ENCODE measurements at places on chromosomes 1 and 21.

DNA sequence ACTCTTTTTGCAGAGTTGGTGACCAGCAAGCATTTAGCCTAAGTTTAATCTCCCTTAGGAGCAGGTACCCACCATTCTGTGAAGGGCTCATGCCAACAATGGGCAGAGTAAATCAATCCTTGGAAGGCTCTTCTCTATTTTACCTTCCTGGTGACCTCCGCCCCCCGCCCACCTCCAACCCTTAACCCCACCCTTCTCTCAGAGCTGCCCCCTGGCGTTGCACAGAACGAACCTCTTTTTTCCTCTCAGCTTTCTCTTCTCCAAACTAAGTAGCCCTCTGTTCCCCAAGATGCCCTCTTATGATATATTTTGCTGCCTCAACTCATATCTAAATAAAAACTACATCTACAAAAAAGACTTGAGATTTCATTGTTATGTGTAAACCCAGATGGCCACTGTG lies 186.8 kb downstream of the SEC16B start:
- DNase-seq: no peak

GRCh38 chr1:32345289-32345827 lies 9.3 kb upstream of the MARCKSL1 start:
- DNase-seq: no peak

GRCh38 chr1:78586572-78586971 lies 33.7 kb upstream of the IFI44L start:
- no peak for DNase-seq

- DNase-seq: no peak
These were observed 10.6 kb upstream of the SYT14 start for GRCh38 chr1:209927466-209927865.

- no peak for DNase-seq
These were observed 65.7 kb downstream of the ST6GALNAC3 start for GRCh38 chr1:76140227-76140626.

- no peak for DNase-seq
These were observed 6.9 kb upstream of the PTGFRN start for GRCh38 chr1:116902723-116903383.

- DNase-seq: no peak
These were observed 436 bp downstream of the CHI3L1 start for GRCh38 chr1:203186091-203186445.

DNA sequence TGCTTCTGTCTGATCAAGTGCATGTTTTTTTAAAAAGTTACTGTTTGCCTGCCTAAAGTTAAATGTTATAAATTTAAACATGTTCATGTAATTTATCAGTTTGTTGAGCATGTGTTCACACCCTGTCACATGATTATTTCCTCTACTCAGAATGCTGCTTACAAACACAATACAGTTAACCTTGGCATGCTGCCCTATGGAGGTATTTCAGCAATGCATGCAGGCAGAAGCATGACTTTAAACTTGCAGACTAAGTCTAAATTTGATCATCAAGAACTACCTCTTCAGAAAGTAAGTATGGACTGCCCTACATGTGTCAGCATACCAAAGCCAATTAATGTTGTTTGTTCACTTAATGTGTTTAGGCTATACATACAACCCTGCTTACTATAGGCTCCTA lies 161.6 kb downstream of the LRRC40 start:
- no peak for DNase-seq

DNA sequence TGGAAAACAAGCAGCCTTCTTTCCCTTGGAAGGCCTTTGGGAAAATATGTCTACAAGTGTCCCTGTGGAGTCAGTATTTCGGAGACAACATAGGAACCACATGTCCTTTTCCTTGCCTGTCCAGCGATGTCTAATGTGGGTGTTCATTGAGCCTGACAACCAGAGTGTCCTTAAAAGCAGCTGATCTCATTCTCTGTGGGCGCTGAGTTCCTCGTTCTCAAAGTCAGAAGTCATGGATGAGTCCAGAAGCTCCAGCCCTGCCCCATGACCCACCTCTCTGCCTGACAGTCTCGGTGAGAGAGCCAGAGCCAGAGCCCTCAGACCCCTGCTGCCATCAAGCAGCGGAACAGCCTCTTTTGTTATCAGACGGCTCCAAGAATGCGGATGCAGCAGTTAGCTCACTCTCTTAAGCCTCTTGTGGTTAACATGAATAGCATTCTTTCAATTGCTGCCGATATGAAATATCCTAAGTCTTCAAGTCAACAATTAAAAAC lies 329.2 kb downstream of the TGFB2 start:
- no peak for DNase-seq

- DNase-seq: no peak
These were observed 13.4 kb upstream of the PKP1 start for GRCh38 chr1:201269900-201270410.

- no peak for DNase-seq
These were observed 67.0 kb upstream of the CD34 start for GRCh38 chr1:207977876-207978275.

All from activated CD8-positive, alpha-beta memory T cell treated with anti-CD3 and anti-CD28 coated beads for 48 hours (primary cell).